ENCODE measurements at places on chromosomes 2 and 18.

GRCh38 chr18:10515456-10515855 is 10.4 kb upstream of the NAPG start:
- DNase-seq, result no peak

- peak; percentile 45 for DNase-seq
These were observed 55.0 kb downstream of the ANKRD44 start for GRCh38 chr2:197255543-197255942.

DNA sequence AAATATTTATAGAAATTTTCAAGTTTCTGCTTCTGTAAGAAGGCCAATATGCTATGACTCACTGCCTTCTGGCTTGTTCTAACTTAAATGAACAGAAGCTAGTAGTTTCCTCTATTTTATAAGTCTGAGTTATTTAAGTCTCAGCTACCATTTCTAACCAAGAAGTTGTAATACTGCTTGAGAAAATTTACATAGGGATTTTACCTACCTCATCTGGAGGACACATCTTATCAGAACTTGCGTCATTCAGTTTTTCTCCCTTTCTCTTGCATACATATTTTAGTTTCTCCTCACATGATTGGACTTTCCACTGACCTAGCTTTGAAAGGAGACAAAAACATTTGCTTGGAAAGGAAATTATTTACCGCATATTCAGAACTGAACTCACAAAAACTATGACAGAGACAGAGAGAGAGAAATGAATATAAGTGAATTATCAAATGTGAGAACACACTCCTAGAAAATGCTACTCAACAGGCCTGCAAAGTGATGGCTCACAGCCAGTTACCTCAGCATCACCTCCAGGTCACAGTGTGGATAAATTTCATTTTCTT is 81.1 kb upstream of the CD302 start:
- DNase-seq, result no peak

- no peak for DNase-seq
These were observed 75.2 kb downstream of the INPP4A start for GRCh38 chr2:98519851-98520250.

- DNase-seq, result no peak
These were observed 198.6 kb downstream of the MEMO1 start for GRCh38 chr2:31812051-31812798.

- no peak for DNase-seq
These were observed 152.8 kb downstream of the ABCA12 start for GRCh38 chr2:214985619-214986018.

DNA sequence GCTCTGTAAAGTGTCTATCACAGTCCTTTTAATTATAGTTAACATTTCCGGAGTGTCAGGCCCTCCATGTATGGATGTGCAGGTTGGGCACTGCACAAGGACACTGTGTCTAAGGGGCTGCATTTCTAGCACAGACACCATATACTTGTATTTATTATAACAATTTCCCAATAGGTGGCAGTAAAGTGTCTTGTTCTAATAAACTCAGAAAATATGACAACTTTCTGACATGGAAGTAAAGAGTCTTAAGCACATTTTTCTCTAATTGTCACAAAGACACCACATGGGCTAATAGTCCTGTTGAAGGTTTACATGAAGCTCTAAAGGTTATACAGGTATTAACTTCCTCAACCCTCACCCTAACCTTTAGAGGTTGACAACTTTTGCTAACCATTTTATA is 156.6 kb downstream of the DYSF start:
- DNase-seq, result no peak

DNA sequence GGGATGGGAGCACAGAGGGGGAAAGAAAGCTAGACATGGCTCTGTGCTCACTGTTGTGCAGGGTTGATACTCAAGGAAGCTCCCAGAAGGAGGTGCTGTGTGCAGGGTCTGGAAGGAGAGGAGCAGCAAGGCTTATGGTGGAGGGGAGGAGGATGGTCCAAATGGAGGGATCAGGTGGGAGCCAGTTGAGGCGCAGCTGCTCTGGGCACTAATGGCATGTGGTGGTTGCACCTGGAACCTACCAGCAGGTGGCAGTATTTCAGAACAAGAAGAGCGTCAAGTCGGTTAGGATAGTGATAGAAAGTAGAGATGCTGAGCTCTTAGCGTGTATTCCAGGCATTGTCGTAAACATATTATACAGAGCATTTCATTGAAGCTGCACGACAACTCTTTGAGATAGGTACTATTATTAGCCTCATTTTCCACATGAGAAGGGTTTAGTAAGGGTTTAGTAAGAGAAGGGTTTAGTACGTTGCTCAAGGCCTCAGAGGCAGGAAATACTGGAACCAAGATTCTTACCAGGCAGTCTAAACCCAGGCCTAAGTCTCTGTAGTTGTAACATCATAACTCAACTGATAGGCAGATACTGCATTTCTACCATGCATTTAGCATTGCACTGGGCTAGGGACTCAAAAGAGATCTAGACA is 223.7 kb downstream of the CYP26B1 start:
- no peak for DNase-seq

- DNase-seq, result no peak
These were observed 5.8 kb upstream of the TAF1B start for GRCh38 chr2:9837451-9837850.

GRCh38 chr2:44777036-44777435 is 164.5 kb upstream of the SIX3 start:
- DNase-seq, result no peak

GRCh38 chr2:157497638-157498314 is 53.9 kb upstream of the CYTIP start:
- no peak for DNase-seq

DNA sequence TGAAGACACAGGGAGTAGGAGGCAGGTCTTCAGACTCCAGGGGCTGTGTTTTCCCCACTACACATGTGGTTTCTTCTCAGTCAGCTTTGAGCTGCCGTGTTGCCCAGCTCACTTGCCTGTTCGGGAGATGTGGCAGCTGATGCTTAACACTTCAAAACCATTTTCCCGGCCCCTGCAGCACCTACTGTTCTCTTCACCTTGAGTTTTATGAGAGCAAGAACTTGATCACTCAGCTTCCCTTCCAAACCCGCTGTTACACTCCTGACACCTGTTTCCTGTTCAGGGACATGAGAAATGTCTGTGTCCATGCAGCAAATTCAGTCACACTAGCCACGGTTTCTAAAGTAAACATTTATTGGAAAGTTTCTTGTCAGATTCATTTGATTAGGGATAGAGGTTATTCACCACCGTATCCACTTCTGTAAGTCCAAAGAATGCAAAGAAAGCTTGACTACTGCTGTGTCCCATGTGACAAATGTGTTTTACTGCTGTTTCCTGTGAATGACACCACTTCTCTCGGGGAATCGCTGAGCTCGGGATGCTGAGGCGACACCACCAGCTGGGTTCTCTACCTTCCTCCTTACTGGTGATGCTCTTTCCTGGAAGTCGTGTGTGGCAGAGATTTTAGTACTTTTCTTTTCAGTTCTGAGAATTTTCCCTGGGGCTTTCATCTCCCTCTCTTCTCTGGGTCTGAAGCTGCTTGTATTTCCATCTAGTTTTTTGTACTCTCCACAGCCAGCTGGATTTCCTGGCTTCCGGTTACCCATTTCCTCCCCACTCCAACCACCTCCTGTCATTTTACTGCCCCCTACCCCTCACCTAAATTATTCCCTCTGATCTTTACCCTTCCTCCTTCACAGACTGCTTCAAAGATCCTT is 91.7 kb downstream of the KLF7 start:
- no peak for DNase-seq

- no peak for DNase-seq
These were observed 133.2 kb upstream of the GULP1 start for GRCh38 chr2:188158337-188159100.

- no peak for DNase-seq
These were observed 440.1 kb downstream of the ZEB2 start for GRCh38 chr2:144079803-144080202.

- no peak for DNase-seq
These were observed 90.5 kb downstream of the HNRNPLL start for GRCh38 chr2:38512211-38512610.

GRCh38 chr2:189300916-189301315 is 121.4 kb upstream of the COL5A2 start:
- no peak for DNase-seq

DNA sequence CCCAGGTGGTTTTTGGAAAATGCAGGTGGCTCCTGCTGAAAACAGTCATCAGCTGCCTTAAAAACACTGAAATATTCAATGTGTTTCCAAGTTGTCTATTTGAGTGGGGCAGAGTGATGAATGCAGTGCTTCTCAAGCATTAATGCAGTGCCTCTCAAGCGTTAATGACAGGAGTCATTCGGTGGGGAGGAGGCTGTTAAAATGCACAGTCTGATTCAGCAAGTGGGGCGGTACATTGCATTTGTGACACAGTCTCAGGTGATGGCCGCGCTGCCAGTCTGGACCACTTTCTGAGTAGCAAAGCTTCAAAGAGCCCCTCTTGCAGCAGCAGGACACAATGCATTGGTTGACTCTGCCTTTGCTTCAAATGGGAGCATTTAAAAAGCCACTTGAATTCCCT is 231.4 kb upstream of the RGPD4 start:
- no peak for DNase-seq

DNA sequence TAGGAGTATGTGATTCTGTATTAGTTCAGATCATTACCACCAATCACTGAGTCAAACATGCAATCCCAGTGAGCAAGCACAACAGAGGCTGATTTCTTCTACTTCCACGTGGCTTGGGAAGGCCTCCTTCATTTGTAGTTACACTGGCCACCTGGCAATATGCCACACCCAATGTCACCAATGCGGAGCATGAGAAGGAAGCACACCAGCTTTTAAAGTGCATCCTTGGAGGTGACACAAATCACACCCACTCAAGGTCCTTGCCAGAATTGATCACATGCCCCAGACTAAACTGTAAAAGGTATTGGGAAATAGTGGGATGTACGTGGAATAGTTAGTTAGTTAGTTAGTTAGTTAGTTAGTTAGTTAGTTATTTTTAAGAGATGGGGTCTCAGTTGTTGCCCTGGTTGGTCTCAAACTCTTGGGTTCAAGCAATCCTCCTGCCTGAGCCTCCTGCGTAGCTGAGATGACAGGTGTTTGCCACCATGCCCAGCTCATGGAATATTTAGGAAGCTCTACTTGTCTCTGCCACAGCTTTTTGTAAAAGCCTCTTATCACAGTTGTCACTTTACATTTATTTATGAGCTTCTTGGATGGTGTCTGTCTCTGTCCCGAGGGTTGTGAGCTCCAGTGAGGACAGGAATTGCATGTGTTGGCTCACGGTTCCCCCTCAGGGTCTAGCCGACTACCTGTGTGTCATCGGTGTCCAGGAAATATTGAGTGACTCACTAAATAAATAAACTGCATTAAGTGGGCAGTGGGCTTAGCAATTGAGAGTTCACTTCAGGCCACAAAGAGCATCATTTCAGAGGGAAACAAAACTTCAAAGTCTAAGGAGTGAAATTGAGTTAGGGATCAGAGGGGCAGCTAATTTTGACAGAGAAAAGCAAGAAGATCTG is 28.1 kb upstream of the CAB39 start:
- DNase-seq, result no peak

DNA sequence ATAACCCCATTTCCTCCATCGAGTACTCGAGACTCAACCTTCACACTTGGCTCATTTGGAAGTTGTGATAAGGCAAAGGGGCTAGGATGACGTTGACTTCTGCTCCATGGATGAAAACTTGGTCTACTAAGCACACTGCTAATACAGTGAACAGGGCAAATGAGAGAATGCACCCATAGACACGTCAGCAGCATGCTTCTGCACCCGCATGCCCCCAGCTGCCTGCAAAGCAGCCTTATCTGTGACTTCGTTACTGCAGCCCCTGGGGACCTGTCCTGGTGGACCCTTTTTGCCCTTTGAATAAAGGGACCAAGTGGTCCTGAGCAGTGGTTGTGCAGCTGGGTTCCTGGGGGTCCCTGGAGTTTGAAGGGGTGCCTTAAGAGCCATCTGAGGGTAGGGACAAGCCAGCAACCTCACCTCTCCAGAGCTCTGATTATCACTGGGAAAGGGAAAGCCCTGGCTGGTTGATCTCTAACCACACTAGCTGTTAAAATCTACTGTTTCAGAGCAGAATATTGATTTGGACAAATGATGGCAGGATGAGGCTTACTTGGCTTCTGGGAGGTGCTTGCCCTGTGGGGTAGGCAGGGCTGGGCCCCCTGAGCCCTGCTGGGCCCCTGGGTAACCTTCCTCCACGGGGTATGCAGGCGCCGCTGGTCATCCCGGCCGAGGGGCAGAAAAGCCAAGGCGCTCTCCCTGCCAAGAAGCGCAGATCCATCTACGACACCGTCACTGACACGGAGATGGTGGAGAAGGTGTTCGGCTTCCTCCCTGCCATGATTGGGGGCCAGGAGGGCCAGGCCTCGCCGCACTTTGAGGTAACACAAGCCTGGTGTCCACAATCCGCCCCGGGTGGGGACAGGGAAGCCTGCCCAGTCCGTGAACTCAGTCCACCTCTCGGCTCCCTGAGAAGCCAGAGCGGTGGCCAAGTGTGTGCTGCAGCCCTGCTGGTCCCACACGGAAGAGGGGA is 37.6 kb upstream of the GPR17 start:
- DNase-seq, result no peak

DNA sequence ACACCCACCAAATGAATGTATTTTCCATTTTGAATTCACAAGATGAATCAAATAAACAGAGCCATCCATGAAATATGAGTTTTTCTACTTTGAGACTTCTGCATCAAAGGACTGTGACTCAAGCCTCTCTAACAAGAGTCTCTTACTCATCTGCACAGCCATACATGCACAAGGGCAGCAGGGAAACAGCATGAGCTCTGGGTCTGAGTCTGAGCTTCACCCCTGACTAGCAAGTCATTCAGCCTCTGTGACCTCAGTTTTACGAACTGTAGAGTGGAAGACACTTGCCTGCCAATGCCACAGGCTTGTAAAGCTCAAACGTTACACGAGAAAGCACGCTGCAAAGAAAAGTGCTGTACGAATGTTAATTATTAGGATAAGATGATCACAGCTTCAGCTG is 42.9 kb downstream of the MREG start:
- no peak for DNase-seq

DNA sequence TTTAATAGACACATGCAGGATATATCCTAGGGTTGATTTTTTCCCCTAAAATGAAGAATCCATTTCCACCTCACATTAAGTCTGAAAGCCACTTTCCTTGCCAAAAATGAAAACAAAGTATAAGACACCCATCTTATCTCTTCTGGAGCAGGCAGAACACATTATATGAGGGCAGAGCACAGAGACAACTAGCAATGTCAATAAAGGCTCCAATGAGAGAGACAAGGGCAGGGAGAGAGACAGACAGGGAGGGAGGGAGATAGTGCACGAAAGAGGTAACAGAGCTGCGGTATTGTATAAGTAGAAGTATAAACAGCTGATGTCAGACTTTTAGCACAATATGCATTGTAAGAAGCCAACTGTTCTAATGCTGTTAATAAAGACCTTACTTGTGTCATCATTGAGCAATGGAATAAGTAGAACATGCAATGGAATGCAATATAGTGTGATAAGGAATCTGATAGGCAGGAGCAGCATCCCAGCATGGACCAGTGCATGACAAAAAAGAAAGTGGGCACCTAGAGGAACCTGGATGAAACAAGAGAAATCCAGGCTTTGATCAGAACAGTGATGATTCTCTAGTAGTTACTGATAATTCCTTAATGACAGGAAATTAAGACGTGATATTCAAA is 150.6 kb upstream of the TCF4 start:
- no peak for DNase-seq

- no peak for DNase-seq
These were observed 39.7 kb downstream of the GRHL1 start for GRCh38 chr2:9991221-9991620.
